GM13977 (cell line): ENCODE measurements at places on chromosomes 1 and 21.

GRCh38 chr1:57252597-57253294, 171.1 kb downstream of the DAB1 start:
- no peak for DNase-seq

DNA sequence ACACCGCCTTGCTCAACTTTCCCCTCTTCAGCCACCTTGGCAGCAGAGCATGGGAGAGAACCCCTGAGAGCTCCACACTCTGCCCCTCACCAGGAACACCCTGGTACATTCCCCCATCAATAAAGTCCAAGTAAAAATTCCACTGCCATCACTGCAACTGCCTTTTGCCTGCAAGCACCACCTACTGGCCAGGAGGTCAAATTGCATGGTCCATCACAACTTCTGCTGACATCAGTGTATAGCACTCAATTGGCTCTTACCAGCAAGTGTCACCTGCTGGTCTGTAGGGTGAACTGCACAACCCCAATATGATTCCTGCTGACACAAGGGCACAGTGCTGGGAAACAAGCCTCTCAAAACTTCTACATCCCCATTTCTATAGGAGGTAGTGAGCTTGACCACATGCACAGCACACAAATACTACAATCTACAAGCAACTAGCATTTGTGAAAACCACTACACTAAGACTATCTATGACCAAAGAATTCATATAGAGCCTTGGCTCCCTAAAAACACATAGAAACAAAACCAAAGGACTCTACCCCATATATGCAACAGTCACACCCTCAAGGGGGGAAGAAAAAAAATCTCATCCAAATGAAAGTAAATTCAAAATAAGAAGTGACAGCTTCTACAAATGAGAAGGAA, 69.2 kb downstream of the FASLG start:
- no peak for DNase-seq

DNA sequence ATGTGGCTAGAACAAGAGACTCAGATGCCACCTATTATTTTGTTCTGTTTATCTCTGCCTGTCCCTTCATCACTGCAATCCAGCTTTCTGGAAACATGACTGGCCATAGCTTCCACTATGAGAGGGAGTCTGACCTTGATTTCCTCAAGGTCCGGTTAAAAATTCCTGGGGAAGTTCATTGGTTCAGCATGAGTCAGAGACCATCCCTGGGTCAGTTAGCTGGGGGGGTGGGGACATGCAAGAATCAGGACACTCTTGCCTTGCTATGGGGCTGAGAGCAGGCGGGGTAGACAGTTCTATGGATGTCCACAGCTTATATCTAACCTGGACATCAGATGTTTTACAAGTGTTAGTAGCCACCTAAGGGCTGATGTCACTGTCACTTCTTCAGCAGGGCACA, 81.1 kb downstream of the TENT5C start:
- DNase-seq = no peak

DNA sequence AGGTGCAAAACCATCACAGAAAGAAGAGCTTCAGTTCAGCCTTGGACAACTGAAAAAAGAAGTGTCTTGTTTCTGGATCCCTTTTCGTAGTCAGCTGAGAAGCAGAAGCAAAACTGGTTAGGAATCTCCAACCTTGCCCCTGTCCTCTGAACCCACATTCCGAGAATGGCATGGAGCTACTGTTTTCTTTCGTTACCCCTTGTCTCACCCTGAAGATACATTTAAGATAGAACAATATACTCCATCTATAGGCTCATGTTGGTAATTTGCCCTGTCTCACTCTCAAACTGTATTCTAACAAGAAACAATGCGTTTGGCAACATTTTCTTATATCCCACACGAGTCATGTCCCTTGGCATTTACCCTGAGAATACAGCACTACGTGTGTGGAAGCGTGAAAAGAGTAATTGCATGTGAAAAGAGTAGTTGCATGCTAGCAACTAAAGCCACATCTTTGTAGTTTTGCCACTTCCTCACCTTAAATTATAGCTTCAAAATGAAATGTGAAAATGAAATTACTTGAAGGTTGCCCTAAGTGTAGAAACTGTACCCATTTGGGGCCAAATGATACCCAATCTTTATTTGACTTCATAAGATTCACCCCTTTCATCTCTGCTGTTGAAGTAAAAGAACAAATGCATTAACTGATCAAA, 5.3 kb downstream of the SLAMF7 start:
- DNase-seq = no peak
